ENCODE measurements at places on chromosomes 4 and X. TPM values are rescaled to one million over a fixed set of nuclear protein-coding genes. Genes with fewer than 3 reads are reported as not detected.

GRCh38 chrX:15451913-15452312, 41.2 kb downstream of the PIR start:
- no peak for DNase-seq

GRCh38 chr4:184648313-184649025, 778 bp downstream of the CASP3 start:
- peak; percentile 35 for DNase-seq

DNA sequence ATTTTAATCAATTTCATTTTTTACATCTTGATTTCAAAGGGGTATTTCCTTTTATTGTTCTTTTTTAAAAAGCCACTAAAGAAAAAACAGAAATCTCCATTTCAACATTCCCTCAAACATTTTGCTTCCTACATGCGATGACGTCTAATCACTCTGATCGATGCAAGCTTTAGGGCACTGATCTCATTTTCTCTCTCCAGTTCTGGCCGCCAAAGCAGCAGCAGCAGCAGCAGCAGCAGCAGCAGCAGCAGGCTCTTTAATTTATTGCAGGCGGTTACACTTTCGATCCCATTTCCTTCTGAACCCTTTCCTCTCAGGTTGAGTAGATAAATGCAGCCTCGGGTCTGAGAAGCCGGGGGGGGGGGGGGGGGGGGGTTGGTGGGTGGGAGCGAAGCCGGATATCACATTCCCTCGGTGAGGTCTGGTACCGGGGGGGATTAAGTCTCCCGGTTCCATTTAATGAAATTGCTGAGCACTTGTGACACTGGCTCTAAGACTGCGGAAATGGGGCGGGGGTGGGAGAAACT, 3.4 kb upstream of the PCDH7 start:
- DNase-seq = peak; percentile 13

- DNase-seq = peak; percentile 9
Measured at GRCh38 chr4:22941688-22942375, 249.1 kb downstream of the GBA3 start.

DNA sequence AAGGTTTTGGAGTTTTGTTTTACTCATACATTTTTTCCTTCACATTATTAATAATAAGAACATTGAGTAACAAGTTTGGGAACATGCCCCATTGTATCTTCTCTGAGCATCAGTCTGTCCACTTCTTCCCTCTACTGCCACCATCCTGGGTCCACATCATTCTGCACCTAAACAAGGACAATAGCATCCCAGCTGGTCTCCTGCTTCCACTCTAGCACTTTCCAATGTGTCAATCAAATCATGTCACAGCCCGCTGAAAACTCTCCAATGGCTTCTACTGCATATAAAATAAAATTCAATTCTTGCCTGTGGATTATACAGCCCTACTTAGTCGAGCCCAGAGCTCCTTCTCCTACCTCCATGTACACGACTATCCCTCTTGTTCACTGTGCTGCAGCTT, 66.8 kb upstream of the RBPJ start:
- no peak for DNase-seq

DNA sequence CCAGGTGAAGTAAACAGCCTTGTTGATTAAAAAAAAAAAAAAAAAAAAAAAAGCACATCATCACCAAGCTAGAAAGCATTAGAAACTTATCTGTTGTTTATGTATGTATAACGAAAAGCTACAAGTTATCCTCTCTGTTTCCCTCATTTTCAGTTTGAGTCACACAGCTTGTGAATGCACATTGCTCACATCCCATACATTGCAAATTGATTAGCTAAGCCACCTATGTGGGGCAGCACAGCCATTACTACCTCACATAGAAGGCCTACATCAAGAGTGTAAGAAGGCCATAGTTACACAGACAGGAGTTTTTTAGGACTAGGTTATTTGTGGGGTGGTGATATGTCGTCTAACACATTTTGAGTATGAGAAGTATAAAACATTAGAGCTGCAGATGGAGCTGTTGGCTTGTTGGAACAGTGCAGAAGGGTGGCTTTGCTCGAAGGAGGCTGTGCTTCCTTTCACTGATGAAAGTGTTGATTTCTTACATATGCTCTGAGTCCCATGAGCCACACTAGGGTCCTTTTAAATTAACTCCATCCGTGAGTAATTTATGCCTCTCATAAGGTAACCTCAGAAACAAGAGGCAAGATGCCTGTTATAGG, 431.6 kb downstream of the GABRG1 start:
- no peak for DNase-seq

DNA sequence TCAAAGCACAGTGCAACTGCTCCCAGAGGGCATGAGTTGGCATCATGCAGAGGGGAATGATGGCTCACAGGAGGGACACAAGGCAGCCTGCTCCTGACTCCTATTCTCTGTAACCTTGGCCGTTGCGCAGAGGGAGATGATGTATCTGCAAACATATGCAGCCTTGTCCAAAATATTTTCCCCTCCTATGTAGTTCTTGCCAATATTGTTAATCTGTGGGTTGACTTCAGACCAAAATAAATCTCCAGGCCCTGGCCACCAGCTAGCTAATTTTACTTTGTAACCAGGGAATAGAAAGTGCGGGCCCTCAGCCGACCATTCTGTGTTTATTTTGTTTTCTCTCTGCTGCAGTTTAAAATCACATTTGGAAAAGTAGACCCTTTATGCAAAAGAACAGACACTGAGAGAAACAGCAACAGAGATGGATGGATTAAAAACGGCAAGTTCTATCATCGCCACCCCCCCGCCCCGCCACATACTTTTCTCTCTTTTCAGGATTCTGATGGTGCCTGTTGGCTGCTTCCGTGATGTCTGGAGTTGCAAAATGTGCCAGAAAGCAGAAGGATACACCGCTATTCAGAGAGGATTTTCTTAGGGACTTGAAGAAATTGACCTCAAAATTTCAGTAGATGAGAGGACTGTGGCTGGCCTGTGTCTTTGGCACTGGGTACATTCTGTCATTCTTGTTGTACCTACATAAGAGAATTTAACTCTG, 185.3 kb upstream of the BCOR start:
- DNase-seq = no peak

- DNase-seq = no peak
Measured at GRCh38 chr4:186161138-186161537, 30.2 kb upstream of the CYP4V2 start.

GRCh38 chrX:71533851-71534561, 1.1 kb downstream of the OGT start:
- peak; percentile 30 for DNase-seq

DNA sequence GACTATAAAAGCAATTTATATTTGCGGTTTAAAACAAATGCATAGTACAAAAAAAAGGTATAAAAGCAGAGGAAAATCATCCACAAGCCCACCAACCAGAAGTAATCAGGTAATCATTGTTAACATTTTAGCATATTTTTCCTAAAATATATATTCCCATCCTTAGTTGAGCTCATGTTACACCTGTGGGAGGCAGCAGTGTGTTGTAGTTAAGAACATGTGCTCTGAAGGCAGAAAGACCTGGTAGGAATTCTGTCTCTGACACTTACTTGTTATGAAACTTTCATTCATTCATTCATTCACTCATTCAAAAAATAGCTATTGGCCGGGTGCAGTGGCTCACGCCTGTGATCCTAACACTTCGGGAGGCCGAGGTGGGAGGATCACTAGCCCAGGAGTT, 15.4 kb upstream of the CDKL5 start:
- DNase-seq = peak; percentile 60

- DNase-seq = peak; percentile 78
Measured at GRCh38 chr4:14719053-14719452, 283.2 kb upstream of the CPEB2 start.

DNA sequence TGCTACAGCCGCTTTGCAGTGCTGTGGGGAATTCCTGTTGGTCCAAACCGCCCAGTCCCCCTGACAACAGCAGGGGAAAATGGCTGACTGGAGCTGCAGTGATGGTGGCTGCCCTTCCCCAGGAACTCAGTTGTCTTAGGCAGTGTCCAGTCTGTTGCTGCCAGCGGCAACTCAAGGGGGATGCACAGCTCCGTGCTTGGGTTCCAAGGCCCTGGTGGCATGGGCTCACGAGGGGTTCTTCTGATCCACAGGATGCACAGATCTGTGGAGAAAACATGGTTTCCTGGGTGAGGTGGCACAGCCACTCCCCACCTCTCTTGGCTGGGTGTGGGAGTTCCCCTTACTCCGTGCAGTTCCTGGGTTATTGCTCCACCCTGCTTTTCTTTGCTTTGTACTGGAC, 261.2 kb downstream of the TLL1 start:
- no peak for DNase-seq

GRCh38 chr4:99574530-99575324, at the start of gene MTTP:
MTTP (plus strand) TSS chr4:99574824; CDS start chr4:99574910, 86 bp downstream.
- DNase-seq = no peak

DNA sequence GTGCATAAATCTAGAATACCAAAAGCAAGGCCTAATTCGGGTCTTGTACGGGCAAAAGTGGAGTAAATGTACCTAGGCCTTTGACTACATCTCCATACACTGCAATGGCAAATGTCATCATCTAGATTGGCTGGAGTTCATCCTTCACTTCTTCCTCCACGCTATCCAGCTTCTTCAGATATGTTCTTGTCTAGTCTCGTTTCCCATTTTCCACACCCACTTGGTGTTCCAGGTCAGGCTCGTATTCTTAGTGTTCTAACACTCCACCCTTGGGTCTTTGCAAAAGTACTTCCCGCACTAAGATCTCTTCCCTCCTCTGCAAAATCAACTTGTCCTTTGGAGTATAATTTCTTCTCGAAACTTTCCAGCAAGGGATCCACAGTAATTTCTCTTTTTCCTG, 1.4 kb downstream of the COQ2 start:
- DNase-seq = no peak

COX7B2 gene
- not detected for total RNA-seq

SYNPO2 gene
- total RNA-seq = 0.06 TPM

SLIT2 gene
- 28.7 TPM for total RNA-seq

BEX4 gene
- 11.5 TPM for total RNA-seq

RTL9 gene
- 0.29 TPM for total RNA-seq

PROM1 gene
- total RNA-seq = not detected
